Kasumi-1 (cell line): ENCODE measurements at places on chromosomes 7 and 10.

- no peak for DNase-seq
These were observed 197.6 kb upstream of the STK17A start for GRCh38 chr7:43385309-43385680.

DNA sequence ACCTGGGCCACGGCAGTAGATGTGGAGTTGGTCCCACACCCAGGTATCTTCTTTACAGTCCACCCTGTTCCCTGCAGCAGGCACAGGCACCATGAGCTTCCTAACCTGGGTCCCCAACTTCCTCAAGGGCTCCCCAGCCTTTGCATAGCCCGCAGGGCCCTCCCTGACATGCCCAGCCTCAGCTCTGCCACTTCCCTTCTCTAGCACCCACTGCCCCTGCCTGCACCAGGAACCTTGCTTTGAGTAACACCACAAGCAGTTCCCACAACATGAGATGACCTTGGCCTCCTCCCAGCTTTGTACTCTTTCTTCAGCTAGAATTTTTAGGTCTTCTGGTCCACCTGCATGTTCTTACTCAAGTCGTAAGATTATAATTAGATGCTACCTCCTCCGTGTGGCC, 92.2 kb upstream of the ZPBP start:
- peak; percentile 75 for DNase-seq

GRCh38 chr10:3067859-3068179, 471 bp downstream of the PFKP start:
- peak; percentile 43 for DNase-seq

GRCh38 chr10:20303453-20304152, 487.4 kb downstream of the PLXDC2 start:
- no peak for DNase-seq

- no peak for DNase-seq
These were observed 41.6 kb upstream of the CAMK2B start for GRCh38 chr7:44366986-44367385.

- DNase-seq: no peak
These were observed 25.9 kb downstream of the GPRIN2 start for GRCh38 chr10:46530249-46531186.

DNA sequence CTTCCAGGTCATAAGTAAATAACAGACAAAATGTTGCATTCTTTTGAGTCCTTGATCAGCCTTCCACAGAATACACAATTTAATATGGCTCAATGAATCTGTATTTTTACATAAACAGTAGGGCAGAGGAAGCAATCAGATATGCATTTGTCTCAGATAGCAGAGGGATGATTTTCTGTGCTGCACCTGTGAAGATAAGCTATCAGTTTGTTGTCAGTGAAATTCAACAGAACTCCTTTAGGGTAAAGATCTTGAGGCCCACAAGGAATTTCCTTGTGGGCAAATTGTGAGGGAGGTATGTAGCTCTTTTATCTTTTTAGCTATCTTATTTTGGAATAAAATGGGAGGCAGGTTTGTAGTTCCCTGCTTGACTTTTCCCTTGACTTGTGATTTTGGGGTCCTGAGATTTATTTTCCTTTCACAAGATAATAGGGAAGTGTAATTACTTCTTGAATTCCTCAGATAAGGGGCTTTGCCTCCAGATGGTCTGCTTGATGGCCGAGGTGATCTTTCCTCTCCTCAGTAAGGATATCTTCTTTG, 60.8 kb upstream of the CYP2C18 start:
- no peak for DNase-seq

DNA sequence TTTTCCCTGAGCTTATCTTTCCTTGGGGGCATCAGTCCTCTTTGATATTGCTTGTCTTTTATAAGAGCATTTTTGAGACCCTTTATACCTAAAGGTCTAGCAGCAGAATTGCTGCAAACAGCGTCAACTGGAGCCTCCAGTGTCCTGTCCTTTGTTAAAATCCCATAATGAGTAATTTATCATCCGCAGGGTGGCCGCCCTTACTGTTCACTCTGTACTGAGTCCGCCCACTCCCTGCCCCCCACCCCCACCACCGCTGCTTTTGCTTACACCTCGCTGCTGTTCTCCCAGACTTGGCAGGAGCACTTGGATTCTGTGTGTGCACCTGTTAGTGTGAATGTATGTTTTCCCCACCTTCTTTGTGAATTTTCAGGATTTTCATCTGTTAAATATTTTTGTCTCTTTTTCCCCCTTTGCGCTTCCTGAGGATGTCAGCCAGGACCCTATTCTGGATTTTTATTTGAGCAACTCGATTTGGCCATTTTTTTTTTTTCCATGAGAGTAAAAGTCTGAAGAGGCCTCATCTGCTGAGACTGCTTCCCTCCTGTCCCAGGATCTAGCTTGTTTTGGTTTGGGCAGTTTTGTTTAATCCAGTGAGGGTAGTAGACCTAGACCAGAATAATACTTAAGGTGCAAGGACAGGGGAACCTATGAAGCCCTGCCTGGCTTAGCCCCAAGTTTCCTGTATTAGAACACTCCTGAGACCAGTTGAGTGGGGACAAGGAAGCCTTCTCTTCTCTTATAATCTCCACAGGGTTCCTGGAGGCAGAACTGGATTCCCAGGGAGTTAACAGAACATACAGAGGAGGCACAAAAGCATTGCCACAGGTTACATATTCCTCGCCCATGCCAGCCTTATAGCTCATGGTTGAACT, 8.2 kb downstream of the AGFG2 start:
- no peak for DNase-seq

- no peak for DNase-seq
These were observed 3.9 kb upstream of the EPC1 start for GRCh38 chr10:32350811-32351350.
